ENCODE measurements at places on chromosomes 3 and 15.

DNA sequence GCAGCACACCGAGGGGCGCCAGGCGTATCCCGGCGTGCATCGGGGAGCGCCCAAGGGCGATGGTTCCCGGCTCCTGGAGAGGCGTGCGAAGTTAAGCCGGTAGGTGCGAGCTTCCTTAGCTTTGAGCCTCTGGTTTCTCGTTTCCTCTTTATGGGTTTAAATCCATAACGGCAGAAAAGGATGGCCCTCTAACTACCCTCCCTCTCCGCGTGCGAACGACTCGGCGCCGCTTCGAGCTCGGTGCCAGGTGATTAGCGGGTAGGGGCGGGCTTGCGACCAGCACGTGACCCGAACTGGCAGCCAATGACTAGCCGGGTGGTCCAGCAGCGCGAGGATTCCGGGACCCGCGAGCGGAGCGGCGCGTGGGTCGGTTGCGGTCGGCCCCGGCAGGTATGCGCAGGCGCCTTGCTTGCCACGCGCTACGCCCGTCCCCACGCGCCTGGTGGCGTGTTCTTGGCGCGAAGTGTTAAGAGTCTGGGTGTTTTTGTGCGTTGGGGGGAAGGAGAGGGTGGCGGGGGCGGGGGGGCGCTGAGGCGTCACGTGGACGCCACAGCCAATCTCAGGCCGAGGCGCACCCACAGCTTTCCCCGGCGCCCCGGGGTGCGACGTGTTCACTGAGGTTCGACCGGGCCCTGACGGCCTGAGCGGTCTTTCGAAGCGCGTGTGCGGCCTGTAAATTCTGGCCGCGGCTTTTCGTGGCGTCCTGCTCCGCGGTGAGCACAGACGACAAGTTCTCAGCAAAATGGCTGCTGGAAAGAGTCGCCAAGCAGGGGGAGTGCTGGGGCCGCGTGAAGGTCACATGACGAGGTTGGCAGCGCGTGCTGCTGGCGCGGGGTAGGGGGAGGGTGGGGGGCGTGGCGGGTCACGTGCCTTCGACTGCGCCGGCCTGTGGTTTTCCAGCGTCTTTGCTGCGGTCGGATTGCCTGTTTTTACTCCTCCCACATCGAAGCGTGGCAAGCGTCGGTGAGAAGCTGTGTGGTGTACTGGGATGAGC lies 38.7 kb upstream of the MGA start:
- DNase-seq = peak; percentile 88

DNA sequence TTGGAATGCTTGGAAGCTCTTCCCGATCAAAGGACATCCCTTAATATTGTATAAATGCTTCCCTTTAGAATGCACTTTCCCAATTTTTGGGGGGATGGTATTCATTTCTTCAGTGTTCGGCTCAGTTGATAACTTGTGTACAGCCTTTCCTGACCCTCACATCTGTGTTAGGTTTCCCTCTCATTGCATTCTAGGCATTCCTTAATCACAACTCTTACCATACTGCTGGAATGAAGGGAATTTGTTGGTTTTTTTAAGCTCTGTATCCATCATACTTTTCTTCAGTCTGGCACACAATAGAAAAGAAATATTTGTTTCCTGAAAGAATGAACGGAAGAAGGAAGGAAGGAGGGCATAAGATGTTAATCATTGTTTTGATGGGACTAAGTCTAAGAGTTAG lies 119.5 kb downstream of the CHST2 start:
- DNase-seq = no peak

- DNase-seq = no peak
Observed at GRCh38 chr3:127457094-127457475, 133.4 kb downstream of the TPRA1 start.

GRCh38 chr3:133424937-133425869 lies 25.3 kb downstream of the BFSP2 start:
- no peak for DNase-seq

Measured in coronary artery (tissue), 2 donors.